ENCODE measurements at places on chromosomes 3 and 15. TPM values are rescaled to one million over a fixed set of nuclear protein-coding genes. Genes with fewer than 3 reads are reported as not detected.

GRCh38 chr3:188322135-188322887 is 168.4 kb downstream of the LPP start:
- no peak for DNase-seq

GRCh38 chr15:89870006-89870405 is 23.8 kb downstream of the AP3S2 start:
- no peak for DNase-seq

GRCh38 chr15:57735431-57735830 is 28.9 kb downstream of the POLR2M start:
- no peak for DNase-seq

GRCh38 chr3:44476181-44476611 is 1.3 kb downstream of the ZNF445 start:
- DNase-seq: no peak

The KBTBD8 gene
- total RNA-seq: 3.2 TPM

The BCL2A1 gene
- total RNA-seq: 1.0 TPM

The MESP2 gene
- total RNA-seq: 0.38 TPM
